ENCODE measurements at places on chromosomes 3 and 15. TPM values are rescaled to one million over a fixed set of nuclear protein-coding genes. Genes with fewer than 3 reads are reported as not detected.

GRCh38 chr15:48565560-48566482 lies 79.7 kb downstream of the FBN1 start:
- H3K27ac ChIP-seq, result no peak overlapping the region
- no peaks in the 10 kb centered on the region for H3K36me3 ChIP-seq
- no peak for DNase-seq
- H3K4me3 ChIP-seq, result no peak overlapping the region
- H3K27me3 ChIP-seq, result no peaks in the 10 kb centered on the region

POLQ gene
- total RNA-seq, result 15.3 TPM

DNA sequence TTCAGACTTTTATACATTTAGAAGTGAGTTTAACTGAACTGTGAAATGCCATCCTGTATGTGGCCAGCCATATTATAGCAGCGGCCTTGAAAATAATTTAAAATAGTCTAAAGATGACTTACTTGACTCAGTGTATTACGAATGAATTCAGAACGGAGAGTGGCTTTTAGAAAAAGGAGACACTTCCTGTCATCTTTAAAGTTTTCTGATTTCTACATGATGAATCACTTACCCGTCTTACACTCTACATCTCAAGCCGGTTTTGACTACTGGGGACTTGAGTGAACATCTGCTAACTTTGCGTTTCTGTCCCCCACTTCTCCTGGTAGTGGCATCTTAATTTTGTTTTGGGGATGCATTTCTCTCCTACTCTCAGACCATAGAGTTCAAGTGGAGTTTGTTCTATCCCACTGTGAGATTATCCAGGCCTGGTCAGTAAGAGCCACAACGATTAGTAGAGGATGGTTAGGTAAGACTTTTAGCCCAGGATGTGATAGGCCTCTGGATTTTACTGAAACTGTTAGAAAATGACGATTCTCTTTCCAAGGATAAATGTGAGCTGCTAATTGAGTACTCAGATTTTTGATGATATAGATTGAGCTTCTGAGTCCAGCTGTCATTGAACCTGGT lies 175.4 kb upstream of the CADPS start:
- no peak for DNase-seq
- peaks cover 2% of the 10 kb centered on the region for H3K4me1 ChIP-seq
- H3K27ac ChIP-seq, result no peak overlapping the region
- no peak overlapping the region for H3K4me3 ChIP-seq

GRCh38 chr15:50128266-50128665 lies 9.2 kb upstream of the ATP8B4 start:
- no peak overlapping the region for H3K4me3 ChIP-seq
- DNase-seq, result no peak
- H3K27me3 ChIP-seq, result no peaks in the 10 kb centered on the region
- H3K27ac ChIP-seq, result no peak overlapping the region

GRCh38 chr15:63915873-63916771 lies 82.4 kb upstream of the HERC1 start:
- DNase-seq, result no peak
- no peaks in the 10 kb centered on the region for H3K4me1 ChIP-seq
- H3K36me3 ChIP-seq, result no peaks in the 10 kb centered on the region

GRCh38 chr15:48085591-48085930 lies 35.2 kb upstream of the SLC24A5 start:
- no peaks in the 10 kb centered on the region for H3K4me1 ChIP-seq
- no peaks in the 10 kb centered on the region for H3K36me3 ChIP-seq
- no peak overlapping the region for H3K4me3 ChIP-seq
- H3K27me3 ChIP-seq, result no peaks in the 10 kb centered on the region

- no peaks in the 10 kb centered on the region for H3K27me3 ChIP-seq
- H3K4me1 ChIP-seq, result no peaks in the 10 kb centered on the region
- no peak overlapping the region for H3K27ac ChIP-seq
- no peak overlapping the region for H3K4me3 ChIP-seq
These were observed 65.7 kb upstream of the FRMD4B start for GRCh38 chr3:69451594-69451993.

DNA sequence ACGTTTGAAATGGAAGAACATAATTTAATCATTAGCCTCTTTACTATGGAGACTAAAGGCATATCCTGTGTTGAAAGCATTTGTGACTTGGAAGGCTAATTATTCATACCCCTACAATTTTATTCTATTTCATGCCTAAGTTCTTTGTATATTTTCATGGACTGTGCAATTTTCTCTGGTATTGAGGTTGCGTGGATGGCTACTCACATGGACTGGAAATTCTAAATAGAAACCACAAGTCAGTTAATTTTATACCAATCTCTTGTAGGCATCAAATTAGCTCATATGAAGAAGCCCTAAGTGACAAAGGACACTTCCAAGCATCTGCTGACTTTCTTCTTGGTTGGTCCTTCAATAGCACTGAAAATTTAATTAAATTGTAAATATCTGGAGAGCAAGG lies 1353.5 kb downstream of the ROBO1 start:
- H3K4me3 ChIP-seq, result no peak overlapping the region
- DNase-seq, result no peak
- H3K27me3 ChIP-seq, result no peaks in the 10 kb centered on the region
- no peaks in the 10 kb centered on the region for H3K4me1 ChIP-seq
- H3K36me3 ChIP-seq, result no peaks in the 10 kb centered on the region

- H3K27ac ChIP-seq, result no peak overlapping the region
- H3K27me3 ChIP-seq, result no peaks in the 10 kb centered on the region
- no peak overlapping the region for H3K4me3 ChIP-seq
These were observed 459.3 kb upstream of the SGO1 start for GRCh38 chr3:20645340-20645739.

DNA sequence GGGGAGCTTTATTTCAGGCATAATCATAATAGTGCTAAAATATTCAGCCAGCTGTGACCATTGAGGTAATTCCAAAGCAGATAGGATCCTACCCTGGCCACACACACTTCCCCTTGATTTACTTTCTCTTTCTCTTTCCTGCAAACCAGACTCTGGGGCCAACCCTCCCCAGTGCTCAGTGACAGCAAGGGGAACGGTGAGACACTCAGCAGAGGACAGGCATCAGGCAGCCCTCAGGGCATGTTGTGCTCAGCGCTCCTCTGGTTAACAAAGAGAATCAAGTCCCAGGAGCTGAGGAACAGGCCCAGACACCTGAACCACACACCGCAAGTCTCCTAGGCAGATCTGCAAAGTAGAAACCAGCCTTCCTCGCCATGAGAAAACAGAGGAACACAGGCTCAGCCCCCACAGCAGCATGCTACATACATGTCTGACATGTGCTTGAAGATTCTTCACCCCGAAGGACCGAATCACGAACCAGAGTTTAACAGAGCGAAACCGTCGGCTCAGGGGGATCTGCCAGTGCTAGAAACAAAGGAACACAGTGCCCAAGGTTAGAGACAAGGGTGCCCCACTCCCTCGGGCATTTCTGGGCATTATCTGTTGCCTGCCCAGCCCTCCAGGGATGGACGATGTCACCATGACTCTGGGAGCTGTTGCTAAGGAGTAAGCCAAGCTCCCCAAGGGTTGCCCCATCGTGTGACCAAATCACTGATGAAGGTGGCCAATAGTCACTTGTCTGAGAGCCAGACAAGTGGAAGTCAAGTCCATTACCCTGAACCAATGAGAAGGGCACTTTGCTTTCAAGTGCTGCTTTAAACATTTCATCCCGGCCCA lies 17.5 kb downstream of the HDC start:
- no peak for DNase-seq
- no peak overlapping the region for H3K4me3 ChIP-seq
- no peaks in the 10 kb centered on the region for H3K27me3 ChIP-seq
- H3K4me1 ChIP-seq, result no peaks in the 10 kb centered on the region
- no peak overlapping the region for H3K27ac ChIP-seq

CHRNA7 gene
- 7.5 TPM for total RNA-seq

DNA sequence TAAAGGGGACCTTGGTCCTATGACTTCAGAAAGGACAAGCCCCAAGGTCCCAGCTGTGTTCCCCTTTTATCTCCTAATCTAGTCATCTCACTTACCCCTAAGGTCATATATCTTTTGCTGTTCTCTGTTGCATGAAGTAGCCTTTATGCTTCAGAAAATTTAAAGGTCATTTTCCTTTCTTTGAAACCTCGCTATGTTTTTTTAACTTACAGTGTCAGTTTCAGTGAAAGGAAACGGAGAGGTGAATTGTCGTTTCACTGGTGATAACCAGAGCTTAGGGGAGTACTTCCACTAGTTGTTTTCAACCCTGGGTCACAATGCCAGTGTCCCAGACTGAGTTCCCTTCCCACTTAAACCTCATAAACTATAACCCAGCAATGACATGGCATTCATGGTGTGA lies 357.4 kb downstream of the GAP43 start:
- H3K27ac ChIP-seq, result no peak overlapping the region
- no peak overlapping the region for H3K4me3 ChIP-seq
- peaks cover 3% of the 10 kb centered on the region for H3K4me1 ChIP-seq
- H3K36me3 ChIP-seq, result no peaks in the 10 kb centered on the region

ROPN1 gene
- not detected for total RNA-seq

GRCh38 chr3:33360136-33360825 lies 79.9 kb downstream of the UBP1 start:
- no peaks in the 10 kb centered on the region for H3K36me3 ChIP-seq
- H3K4me1 ChIP-seq, result no peaks in the 10 kb centered on the region

LIPC gene
- total RNA-seq, result not detected

DNA sequence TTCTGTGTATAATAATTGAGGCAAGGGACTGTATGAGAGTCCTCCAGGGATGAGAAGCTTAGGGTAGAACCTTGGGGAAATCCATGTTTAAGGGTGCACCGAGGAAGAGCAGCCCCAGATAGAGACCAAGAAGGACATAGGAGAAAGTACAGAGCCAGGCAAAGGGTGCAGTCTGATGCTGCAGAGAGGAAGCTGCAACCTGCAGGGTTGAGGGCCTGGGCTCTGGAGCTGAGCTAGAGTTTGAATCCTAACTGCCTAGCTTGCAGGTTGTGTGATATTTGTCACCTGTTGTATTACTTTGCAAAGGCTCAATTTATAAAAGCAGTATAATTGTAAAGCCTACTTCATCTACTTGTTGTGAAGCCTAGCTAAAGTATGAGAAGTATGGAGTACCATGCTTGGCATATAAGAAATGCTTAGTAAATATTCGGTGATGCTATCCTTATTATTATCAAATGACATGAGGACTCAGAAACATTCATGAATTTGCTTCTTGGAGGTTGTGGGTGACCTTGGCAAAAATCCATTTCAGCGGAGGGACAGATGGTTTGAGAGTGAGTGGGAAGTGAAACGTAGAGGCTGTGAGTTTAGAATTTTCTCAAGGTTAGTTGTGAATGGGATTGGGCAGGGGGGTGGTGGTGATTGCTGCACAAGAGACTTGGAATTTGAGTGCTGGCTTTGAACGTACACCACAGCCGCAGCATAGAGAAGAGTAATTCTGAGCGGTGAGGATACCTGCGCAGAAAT lies 43.8 kb downstream of the PLCL2 start:
- H3K36me3 ChIP-seq, result no peaks in the 10 kb centered on the region
- no peaks in the 10 kb centered on the region for H3K4me1 ChIP-seq
- H3K27ac ChIP-seq, result no peak overlapping the region
- DNase-seq, result no peak
- no peaks in the 10 kb centered on the region for H3K27me3 ChIP-seq

DNA sequence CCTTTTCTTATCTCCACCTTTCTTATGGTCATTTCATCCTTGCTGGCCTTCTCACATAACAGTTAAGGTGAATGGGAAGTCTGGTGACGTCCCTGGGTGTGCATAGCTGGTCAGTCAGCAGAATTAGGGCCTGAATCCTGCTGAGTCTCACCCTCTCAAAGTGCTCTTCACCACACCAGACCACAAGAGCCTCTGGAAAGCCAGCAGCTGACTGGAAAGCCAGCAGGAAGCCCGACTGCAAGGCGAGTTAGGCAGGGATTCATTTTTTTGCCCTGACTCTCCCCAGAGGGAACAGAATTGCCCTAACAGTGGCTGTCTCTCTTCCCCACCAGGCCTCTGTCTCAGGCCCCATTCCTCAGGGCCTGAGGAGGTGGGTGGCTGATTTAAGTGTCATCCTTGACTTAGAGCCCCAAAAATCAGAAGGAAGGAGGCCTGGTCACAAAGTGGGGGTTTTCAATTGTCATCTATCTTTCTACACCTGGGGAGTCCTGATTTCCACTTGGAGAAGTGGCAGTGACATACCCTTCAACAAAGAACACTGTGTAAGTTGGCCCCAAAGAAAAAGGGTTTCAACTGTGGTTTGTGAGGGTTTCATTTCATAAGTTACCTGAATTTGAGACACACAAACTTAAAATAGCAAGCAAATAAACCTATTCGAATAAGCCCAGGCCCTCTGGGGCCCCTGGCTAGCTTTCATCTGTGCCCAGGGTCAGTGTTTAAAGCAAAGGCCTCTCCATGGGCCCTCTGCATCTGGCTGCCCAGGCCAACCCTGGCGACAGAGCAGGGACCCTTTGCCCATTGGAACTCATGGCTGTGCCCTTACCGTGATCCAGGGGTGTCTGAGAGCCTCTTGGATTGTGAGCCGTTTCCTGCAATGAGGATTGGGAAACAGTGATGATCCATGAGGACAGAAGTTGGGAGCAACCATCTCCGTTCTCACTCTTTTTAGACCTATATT lies 90.5 kb upstream of the HERC1 start:
- H3K27ac ChIP-seq, result no peak overlapping the region
- DNase-seq, result no peak
- no peak overlapping the region for H3K4me3 ChIP-seq
- no peaks in the 10 kb centered on the region for H3K4me1 ChIP-seq
- H3K36me3 ChIP-seq, result no peaks in the 10 kb centered on the region

OR5AC2 gene
- total RNA-seq, result not detected

DNA sequence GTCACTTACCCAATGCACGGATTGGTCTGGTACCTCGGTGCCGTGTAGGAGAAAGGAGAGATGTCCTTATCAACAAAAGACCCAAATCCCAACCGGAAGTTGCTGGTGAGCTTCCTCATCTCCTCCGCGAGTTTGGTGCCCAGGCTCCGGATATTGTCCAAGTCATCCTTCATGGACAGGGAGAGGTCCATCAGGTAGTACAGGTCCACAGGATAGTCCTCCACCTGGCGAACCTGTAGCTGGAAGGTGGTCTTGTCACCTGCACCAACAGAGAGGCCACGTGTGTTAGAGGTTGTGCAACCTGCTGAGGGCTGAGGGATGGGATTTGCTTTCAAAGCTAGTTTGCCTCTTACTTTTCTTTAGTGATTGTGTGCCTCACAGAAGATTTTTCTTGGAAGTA lies 38.9 kb downstream of the ITGB5 start:
- H3K4me1 ChIP-seq, result peaks cover 5% of the 10 kb centered on the region
- H3K27me3 ChIP-seq, result no peaks in the 10 kb centered on the region
- DNase-seq, result no peak
- no peak overlapping the region for H3K27ac ChIP-seq

ITIH1 gene
- not detected for total RNA-seq

DNA sequence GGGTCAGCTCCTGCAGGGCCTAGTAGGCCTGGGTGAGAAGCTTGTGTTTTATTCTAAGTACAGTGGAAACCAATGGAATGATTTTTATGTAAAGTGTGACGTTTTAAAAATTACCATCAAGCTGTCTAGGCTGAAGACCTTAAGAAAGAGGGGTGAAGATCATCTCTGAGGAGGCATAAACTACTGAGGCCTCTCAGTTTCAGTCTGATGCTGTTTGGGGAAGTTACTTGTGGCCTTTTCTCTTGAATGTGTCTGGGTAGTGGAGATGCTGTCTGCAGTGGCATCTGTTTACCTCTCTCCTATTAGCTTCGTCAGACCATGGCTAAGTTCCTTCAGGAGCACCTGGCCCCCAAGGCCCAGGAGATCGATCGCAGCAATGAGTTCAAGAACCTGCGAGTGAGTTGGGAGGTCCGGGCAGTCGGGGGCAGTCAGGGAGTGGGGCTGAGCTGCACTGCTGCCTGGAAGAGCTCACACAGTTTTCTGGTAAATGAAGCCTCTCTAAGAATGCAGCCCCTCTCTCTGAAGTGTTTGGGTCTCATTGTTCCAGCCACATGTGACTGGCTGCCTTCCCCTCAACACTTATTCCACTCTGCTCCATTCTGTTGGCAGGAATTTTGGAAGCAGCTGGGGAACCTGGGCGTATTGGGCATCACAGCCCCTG lies 1.9 kb downstream of the IVD start:
- no peak overlapping the region for H3K4me3 ChIP-seq
- H3K27me3 ChIP-seq, result no peaks in the 10 kb centered on the region
- H3K36me3 ChIP-seq, result peaks cover 44% of the 10 kb centered on the region
- no peak for DNase-seq

All from H1 (cell line).